ENCODE measurements at places on chromosomes 5 and 9.

DNA sequence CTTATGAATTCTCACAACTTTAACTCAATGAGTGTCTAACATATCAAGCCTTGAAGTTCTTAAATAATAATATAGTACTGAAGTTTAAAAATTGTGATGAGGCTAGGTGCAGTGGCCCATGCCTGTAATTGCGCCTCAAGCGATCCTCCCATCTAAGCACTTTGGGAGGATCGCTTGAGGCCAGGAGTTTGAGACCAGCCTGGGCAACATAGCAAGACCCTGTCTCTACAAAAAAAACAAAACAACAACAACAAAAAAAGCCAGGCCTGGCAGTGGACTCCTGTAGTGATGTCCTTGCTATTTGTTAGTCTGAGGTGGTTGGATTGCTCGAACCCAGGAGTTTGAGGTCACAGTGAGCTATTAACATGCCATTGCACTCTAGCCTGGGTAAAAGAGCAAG is 98.4 kb downstream of the ADGRV1 start:
- DNase-seq = no peak

DNA sequence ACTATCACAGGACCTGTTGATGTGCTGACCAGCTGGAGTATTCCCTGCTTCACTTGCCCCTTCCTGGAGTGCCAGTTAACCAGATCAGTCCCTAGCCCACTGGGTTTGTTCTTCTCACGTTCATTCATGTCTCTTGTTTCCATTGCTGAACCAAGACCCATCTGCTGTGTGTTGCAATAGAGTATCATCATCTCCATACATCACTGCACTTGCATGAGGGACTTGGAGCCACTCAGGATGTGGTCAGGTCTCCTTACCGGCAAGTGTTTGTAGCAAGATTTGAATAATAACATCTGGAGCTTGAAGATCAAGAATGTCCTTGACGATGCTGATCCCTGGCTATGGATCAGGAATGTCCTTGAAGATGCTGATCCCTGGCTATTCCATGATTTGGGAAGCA is 358.6 kb downstream of the IRX1 start:
- no peak for DNase-seq

GRCh38 chr5:178766936-178767912 is 36.8 kb upstream of the ZNF354A start:
- no peak for DNase-seq

DNA sequence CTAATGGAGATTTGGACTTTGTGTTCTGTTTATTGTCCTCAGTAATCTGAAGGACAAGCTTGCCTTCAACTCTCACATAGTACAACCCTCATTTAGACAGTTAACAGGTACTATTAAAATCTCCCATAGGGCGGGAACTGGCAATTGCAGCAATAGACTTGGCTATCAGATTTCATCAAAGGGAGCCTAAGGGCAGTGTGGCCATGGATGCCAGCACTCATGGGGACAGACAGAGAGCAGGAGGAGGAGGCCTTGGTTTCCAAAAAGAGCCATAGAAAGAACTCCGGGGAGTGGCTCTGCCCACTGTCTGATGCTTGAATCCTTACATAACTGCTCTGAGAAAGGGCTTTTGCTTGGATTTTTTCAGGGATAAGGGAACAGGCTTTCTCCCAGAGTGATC is 6.8 kb downstream of the SLC36A1 start:
- no peak for DNase-seq

DNA sequence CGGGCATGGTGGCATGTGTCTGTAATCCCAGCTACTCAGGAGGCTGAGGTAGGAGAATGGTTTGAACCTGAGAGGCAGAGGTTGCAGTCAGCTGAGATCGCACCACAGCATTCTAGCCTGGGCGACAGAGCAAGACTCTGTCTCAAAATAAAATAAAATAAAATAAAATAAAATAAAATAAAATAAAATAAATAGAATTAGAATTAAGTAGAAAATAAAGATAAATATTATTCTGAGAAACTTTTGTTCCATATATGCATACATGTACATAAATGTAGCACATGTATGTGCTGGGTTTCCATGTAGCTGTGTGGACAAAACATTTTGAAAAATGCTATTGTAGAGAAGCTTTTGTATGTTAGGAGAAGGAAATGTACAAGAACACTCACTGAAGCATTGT is 129.4 kb upstream of the VLDLR start:
- DNase-seq = no peak

GRCh38 chr9:101397746-101398067 is 711 bp downstream of the MRPL50 start:
- no peak for DNase-seq

GRCh38 chr9:128091144-128091543 is 23.1 kb downstream of the SLC25A25 start:
- DNase-seq = peak; percentile 85

- DNase-seq = peak; percentile 3
These were observed 72.3 kb downstream of the SLCO4C1 start for GRCh38 chr5:102223542-102224477.

DNA sequence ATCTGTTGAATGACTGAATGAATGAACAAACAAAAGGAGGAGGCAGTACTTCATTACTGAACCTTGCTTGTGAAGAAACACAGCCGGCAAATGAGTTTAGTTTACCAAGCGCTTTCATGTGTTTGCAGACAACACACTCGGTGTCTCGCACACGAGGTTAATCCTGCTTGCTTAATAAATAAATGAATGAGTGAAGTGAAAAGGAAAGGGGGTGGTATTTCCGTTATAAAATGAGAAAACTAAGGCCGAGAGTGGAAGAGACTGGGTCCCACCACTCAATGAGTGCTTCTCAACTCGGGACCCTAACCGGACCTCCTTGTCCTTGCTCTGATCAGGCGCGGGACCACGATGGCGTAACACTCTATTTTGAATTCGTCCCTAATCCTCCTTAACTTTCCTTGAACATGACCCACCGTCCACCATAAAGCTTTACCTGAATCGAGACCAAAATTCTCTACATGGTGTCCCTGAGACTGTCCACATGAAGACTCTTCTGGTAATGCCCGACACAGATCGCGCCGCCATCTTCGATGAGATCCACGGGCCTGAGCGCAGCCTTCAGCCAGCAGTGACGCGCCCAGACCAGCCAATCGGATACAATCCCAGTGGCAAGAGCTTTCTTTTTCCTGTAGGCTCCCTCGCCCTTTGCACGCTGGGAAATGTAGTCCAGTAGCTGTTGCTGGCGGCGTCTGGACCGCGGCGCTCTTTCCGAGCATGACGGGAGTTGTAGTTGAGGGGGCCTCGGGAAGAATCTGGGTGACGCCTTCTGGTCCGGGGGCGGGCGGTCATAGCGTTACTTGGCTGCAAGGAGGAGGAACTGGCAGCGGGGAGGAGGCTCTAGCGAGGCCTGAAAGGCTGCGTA is at the start of the genes MRPL50 and ZNF189:
Gene MRPL50, minus strand, starts transcription at position 551 of the 862 bp plus-strand sequence. Its CDS starts 26 bp downstream, at position 525.
Gene ZNF189, plus strand, starts transcription at position 784 of the 862 bp plus-strand sequence. CDS start 306 bp downstream, outside the sequence.
- peak; percentile 99 for DNase-seq

GRCh38 chr5:58133631-58134296 is 326.1 kb downstream of the PLK2 start:
- peak; percentile 95 for DNase-seq

- DNase-seq = no peak
These were observed 62.3 kb upstream of the TXNDC8 start for GRCh38 chr9:110399983-110400382.

DNA sequence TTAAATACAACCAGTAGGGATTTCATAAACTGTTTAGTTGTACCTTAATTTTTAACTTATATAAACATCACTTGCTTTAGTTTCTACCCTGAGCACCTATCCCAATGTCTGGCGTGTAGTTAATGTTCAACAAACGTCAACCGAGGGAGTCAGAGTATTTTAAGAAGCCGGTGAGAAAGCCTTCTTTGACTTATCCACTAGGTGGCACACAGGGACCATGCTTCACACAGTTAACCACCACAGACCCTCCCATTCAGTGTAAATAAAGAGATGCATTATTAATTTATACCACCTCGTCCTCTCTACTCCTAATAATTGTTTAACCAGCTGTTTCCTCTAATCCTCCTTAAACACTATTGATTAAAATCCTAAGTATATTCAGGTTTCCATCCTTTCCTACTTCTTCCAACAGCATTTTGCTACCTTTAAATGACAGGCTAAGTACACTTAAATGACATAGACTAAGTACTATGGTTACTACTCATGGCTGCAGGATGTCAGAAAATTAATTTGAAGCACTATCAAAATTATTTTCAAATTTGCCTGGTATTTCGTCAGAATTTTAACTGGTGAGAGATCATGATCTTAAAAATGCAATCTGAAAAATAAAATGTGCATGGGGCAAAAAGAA is 2.3 kb downstream of the HAPLN1 start:
- DNase-seq = peak; percentile 64

- DNase-seq = peak; percentile 44
These were observed 64.0 kb upstream of the ERBIN start for GRCh38 chr5:65862384-65862783.

DNA sequence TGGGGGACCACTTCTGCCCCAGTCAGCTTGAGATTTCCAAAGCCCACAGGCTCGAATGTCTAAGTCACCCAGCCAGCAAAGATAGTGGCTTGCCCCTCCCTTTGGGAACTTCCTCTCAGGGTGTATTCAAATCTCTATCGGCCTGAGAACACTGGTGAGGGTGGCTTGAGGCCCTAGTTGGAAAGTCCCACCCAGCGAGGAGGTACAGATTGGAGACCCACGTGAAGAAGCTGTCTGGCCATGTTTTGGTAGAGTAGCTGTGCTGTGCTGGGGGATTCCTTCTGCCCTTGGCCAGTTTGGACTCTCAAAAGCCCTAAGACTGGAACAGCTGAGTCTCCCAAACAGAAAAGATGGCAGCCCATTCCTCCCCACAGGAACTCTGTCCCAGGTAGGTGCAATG is 172.7 kb upstream of the RIOK2 start:
- no peak for DNase-seq

DNA sequence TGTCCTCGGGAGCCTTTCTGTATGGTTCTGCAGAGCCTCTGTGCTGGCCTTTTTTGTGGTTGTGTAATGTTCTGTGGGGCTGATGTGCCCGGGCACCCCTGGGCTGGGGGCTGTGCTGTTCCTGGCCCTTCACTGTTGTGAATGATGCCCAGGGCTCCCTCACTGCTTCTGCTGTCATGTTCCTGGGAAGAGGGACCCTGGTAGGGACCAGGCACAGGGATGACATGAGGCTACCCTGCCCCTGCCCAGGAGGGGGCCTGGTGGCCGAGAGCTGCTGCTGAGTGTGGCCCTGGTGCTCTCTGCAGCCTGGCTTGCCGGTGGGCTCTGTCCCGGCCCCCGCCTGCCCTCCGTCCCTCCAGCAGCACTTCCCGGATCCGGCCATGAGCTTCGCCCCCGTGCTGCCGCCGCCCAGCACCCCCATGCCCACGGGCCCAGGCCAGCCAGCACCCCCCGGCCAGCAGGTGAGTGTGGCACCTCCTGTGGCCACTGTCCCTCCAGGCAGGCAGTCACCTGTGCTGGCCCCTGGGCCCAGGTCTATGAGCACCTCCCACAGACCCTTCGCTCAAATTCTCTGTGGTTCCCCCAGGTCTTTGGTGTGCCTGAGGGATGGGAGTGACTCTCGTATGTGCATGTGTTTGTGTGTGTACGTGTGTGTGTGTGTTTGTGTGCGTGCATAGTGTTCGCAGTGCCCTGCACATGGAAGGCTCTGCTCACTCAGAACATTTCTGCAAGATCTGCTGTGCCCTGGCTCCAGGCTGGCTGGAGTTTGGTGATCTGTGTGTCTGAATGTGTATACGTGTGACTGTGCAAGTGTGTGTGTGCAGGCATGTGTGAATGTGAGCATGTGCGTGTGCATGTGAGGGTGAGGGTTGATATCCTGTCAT is 72.3 kb downstream of the WNK2 start:
- DNase-seq = no peak

DNA sequence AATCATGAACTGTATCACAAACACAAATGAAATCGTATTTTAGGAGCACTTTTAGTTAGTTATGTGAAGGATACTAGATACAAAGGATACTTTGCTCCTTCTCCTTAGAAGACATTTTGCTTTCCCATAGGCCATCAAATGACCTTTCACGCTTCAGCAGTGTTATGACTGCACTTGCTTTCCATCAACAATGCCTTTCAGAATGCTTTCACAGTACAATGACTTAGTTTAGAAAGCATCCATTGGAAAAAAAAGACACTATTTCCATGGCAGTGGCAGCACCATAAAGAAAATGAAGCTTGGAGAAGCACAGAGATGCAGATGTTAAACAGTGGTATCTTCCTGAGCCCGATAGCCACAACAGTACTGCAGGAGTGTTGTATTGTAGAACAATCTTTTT is 203.9 kb downstream of the PCSK1 start:
- no peak for DNase-seq

DNA sequence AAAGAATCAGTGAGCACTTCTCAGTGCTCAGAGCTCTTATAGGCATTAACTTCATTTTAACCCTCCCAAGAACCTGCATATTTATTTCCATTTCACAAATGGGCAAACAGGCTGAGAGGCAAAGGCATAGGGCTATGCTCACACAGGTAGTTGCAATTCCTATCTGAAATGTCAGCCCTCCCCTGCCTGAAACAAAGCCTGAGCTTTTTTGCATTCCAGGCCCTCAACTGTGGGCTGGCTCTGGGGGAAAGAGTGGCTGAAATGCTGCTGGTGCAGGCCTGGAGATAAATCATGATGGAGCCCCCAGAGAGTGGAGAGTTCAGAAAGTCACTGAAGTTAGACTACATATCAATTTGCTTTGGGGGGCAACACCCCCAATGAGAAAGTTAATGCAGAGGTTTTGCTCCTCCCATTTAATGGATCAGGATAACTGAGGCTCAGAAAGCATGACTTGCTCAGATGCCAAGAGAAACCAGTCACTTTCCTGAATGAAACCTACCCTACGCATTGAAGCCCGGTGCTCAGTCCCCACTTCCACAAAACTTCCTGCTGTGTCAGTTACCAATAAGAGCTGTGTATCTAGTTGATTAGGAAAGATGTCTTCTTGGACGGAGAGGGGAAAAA is 5.6 kb downstream of the DRD1 start:
- DNase-seq = no peak

DNA sequence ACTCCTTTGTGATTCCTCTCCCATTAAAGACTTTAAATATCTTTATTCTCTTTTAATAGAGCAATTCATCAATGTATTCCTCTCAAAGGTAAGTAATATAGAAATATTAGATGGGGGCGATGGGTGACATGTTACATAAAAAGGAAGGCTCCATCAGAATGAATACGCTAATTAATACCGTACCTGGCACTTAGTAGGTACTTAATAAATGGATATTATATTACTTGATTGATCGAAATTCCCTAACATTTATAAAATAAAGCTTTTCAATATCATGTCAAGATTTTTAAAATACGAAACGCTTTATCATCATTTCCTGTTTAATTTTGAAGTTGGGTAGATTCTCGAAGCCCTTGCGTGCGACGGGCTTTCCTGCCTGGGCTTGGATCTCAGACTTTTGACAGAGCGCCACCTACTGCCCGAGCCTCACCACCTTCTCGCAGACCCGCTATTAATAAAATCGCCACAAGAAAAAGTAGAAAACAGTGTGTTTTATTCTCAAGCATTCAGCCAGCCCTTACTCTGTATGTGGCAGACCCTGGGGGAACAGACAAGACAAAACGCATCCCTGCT is 99.4 kb downstream of the C5orf15 start:
- peak; percentile 63 for DNase-seq

DNA sequence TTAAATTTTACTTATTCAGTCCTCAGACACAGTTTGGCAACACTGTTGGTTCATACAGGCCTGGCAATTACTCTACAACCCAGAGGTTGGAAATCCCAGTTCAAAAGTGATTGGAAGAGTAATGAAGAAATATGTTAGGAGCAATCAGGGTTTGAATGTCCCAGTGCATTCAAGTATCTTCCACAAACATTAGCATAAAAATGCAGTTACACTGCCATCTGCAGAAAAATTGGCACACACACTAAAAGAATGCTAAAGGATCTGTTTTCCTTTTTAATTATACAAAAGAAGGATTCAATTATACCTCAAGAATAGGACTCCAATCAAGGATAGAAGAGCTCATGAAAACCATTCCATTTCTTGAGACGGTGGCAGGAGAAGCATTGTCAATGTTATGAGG is 130.2 kb downstream of the DNAH5 start:
- no peak for DNase-seq

GRCh38 chr9:135551456-135551855 is 5.5 kb downstream of the OBP2A start:
- DNase-seq = no peak

Measured in fibroblast of skin of right quadriceps (primary cell).